ENCODE measurements at places on chromosomes 7 and 10.

GRCh38 chr7:80640846-80641245 lies 2.4 kb downstream of the CD36 start:
- DNase-seq: no peak

DNA sequence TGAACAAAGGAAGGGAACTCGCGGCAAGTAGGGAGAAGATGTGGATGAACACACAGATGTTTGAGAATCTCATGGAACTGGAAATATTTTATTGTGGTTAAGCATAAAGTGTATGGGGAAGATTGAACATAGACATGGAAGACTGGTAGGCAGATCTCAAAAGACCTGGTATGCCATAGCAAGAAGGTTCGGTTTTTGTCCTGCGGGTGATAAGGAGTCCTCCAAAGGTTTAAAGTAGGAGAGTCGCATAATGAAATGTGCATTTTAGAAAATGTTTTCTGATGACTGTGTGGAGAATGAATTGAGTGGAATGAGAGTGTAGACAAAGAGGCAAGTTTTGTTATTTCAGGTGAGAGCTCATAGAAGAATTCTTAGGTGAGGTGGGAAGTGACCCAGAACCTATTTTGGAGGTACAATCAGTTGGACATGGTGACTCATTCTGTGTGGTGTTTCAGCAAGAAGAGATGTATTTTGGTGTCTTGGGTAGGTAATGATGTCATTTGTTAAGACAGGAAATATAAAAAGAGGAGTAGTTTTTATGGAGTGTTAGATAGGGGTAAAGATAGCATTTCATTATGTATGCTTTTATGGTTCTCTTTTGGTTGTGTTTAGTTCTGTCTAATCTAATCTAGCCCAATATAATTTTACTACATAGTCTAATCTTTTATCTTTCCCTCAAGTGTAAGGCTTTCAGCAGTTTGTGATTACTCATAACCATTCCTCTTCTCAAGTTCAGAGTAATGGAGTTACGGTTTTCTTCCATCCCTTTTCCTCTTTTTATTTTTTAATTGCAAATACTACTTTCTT lies 239.2 kb downstream of the EXOC4 start:
- DNase-seq: no peak

- no peak for DNase-seq
Observed at GRCh38 chr7:149223761-149224160, 15.7 kb upstream of the ZNF212 start.

- DNase-seq: no peak
Observed at GRCh38 chr10:12218991-12219390, 23.0 kb downstream of the CDC123 start.

DNA sequence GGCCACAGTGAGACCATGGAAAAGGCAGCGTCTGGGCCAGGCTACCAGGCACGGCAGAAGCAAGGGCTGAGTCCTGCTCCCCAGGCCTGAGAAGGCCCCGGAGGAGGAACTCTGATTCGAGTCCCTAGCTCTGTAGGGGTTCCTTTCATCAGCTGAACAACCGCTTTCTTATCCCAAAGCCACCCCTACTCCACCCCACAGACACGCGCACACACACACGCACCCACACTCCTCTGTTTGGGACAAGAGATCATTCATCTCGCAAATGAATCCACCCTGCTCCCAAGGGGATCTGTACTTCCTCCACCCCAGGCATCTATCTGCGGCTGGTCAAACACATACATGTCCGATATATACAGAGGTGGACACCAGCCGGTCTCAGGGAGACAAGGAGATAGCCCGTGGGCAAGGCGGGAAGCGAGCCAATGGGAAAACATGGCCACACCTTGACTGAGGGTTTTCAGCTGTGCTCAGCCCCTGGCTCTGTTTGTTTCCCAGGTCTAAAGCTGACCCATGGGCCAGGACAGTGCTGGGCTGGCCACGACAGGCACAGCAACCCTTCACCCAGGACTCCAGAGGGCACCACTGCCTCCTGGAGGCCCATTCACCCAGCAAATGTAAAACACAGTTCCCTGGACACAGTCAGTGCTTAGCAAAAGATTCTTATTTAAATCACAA lies 7.3 kb downstream of the ZCCHC24 start:
- no peak for DNase-seq

- no peak for DNase-seq
Observed at GRCh38 chr10:103708627-103709288, 146.6 kb downstream of the SH3PXD2A start.

DNA sequence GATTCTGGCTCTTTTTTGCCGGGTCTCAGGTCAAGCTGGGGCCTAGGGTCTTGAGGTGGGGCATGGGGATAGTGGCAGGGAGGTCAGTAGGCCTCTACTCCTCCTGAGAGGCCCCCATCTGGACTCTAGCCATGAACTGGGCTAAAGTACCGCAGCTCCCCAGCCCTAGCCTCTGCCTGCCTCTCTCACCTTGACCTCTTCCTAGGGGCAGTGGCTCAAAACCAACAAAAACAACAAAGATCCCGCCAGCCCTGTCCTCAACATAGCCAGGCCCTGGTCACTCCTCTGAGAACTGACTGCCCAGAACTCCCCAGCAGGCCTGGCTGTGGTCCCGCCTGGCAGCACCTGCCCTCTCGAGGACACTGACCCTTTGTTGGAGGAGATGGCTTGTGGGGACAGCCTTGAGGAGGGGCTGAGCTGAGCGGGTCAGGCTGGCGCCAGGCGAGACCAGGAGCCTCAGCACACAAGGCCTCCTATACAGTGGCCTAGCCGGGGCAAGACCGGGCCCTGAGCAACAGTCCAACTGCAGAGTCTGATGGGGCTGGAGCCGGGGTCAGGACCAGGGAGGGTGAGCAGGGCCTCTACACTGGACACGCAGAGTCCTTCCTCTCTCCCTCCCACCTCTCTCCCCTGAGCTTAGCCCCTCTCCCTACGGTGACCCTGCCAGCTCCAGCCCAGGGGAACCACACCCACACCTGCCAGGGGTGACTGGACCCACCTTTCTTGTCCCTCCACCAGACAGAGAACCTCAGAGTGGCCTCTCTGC lies 11.6 kb upstream of the PPIF start:
- no peak for DNase-seq

GRCh38 chr7:116404389-116404788 lies 95.1 kb upstream of the CAV2 start:
- DNase-seq: no peak

- no peak for DNase-seq
Observed at GRCh38 chr7:52825611-52826010, 209.8 kb upstream of the POM121L12 start.

DNA sequence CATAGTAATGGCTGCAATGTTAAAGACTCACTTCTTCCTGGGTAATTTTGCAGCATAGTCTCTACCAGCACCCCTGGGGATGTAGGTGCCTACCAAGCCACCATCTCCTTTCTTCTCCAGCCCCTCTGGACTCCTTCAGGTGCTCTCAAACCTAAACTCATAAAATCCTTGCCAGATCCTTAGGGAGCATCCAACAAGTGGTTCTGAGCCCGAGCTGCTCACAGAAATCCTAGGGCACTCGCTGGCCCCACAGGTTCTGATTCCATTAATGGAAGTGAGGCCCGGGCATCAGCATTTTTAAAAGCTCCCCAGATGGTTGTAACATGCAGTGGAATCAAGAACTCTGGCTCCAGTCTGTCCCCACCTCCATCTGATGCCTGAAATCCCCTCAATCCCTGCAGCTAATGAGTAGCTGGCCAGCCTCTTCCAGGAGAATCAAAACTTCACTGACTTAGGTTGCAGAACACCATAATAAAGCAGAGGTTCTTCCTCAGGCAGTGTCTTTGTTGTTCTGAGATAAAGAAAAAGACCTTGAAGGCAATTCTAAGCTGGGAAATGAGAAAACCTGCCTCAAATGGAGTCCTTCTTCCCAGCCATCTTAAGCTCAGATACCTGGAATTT lies 336.8 kb downstream of the KCNMA1 start:
- no peak for DNase-seq

DNA sequence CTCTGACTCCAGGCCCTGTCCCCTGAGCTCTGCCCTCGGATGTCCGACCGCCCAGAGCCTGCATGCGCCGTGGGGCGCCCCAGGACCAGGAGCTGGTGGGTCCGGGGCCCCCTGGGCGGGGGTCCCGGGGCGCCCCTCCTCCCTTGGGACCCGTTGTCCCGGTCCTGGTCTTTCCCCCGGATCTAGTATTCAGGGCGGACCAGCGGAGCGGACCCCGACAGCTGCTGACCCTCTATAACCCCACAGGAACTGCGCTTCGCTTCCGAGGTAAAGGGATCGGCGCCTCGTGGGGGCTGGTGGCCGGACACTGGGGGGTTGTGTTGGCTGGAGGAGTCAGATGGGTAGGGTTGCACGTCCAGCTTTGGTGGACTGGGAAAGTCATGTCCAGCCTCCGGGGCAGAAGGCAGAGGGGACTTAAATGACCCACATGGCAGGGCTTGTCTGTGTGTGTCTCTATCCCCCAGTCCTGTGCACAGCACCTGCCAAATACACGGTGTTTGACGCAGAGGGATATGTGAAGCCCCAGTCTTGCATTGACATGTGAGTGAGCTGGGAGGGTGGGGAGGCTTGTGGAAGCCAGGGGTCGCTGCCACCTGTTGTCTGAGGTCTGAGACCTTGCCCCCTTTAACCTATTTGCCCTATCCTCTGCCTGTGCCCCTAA lies 520 bp downstream of the MOSPD3 start:
- peak; percentile 32 for DNase-seq

- no peak for DNase-seq
Observed at GRCh38 chr7:131189488-131189887, 138.2 kb upstream of the MKLN1 start.

GRCh38 chr7:2567679-2568278 lies 9.0 kb downstream of the IQCE start:
- DNase-seq: no peak

DNA sequence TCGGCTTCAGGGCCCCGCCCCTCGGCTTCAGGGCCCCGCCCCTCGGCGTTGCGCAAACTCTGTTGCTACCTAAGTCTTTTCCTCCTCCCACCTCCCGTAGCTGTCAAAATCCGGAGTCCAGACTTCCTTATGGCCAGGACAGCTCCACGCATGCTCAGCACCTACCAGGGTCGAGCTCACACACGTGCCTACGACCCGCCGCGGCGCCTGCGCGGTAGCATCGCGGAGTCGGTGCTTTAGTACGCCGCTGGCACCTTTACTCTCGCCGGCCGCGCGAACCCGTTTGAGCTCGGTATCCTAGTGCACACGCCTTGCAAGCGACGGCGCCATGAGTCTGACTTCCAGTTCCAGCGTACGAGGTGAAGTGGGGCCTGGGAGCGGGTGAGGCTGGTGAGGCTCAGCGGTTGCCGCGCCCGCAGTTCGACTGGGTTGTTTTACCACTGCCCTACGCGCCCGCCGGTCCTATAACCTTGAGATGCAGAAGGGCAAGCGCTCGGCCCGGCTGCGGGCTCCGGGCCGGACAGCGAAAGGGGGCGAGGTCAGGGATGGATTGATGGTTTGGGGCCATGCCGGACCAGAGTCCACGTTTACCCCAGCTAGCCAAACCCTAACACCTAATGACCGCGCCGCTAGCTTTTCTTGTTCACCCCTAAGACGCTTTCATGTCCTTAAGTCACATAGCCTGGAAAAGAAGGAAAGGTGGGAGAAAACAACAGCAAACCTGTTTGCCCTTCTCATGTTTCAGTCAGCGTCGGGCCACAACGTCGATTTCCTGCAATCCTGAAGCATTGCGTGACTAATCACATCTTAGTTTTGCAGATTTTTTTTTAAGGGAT lies at the start of gene CISD1:
CISD1 (plus strand) TSS at position 217 of the 836 bp plus-strand sequence; CDS start at position 329, 112 bp downstream.
- DNase-seq: peak; percentile 84

DNA sequence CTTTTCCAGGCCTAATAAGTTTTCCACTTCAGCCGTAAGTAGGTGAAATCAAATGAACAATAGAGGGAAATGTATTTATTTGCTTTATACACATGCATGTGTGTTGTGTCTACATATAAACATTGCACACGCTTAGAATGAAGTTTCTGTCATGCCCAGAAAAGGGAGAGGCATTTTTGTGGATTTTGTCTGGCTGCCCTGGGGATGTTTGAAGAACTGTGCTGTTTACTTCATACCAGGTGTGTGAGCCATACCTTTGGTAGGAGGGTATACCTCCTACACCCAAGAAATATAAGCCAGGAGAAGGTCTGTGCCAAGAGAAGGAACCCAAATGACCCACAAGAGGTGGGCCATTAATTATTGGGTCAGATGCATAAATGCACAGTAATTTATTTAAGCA lies 12.8 kb downstream of the GATAD1 start:
- DNase-seq: no peak

GRCh38 chr7:90692947-90693346 lies 96.8 kb downstream of the CDK14 start:
- no peak for DNase-seq

GRCh38 chr10:68156373-68157185 lies 47.3 kb downstream of the MYPN start:
- peak; percentile 42 for DNase-seq

- no peak for DNase-seq
Observed at GRCh38 chr7:111763221-111763801, 201.0 kb upstream of the IMMP2L start.

DNA sequence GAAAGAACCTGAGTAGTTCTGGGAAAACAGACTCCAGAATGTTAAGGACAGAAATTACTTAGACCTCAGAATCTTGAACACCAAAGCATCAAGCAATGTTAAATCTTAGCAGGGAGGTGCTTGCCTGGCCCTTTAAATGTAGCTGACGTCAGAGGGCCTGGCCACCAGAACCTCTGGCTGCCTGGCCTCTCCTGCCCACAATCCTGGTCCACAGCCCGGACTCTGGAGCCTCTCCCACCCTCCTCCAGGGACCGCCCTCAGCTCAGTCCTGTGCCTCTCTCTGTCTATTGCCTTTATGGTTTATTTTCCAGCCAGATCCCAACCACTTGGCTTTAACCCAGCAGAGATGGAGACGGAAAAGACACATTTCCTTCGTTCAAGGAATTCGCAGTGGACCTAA lies 42.2 kb upstream of the EGR2 start:
- DNase-seq: no peak

DNA sequence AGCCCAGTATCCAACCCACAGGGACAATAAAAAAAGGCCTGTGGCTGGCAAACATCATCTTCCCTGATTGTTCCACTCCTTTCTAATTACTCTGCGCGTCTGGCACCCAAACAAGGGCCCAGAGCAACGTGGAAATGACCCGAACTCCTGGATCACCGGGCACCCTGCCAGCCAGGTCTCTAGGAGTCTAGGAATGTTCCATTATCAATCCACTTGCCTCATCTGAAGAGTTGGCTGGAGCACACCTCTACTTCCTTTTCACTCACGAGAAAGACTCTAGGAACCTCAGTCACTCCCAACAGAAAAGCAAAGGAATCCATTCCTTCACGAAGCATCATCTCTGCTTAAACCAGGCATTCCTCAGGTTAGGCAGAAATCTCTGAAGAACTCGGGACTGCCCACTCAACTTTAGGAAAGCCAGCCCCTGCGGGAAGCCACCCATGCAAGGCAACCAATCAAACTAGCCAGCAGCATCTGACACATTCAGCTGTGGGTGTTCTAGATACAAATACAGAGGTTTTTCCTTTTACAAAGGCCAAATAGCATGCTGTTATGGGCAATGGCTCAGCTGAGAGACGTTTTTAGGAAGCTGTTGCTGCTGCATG lies 37.7 kb downstream of the ATXN7L1 start:
- no peak for DNase-seq

Data from T-cell (primary cell).